ENCODE measurements at places on chromosomes 1 and 21.
A peak's percentile ranks its signal among the peaks of the same experiment; 100 is the strongest.

DNA sequence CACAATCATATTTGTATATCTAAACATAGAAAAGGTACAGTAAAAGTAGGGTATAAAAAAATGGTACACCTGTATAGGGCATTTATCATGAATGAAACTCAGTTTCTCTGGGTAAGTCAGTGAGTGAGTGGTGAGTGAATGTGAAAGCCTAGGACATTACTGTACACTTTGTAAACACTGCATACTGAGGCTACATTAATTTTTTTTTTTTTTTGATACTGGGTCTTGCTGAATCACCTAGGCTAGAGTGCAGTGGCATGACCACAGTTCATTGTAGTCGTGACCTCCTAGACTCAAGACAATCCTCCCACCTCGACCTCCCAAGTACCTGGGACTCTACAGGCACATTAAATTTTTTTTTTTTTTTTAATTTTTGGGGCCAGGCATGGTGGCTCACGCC, 27.8 kb downstream of the FBXO28 start:
- DNase-seq: no peak

- no peak for DNase-seq
Observed at GRCh38 chr1:8562222-8562621, 244.3 kb downstream of the SLC45A1 start.

GRCh38 chr1:116553386-116554115, 17.3 kb downstream of the CD58 start:
- no peak for DNase-seq

DNA sequence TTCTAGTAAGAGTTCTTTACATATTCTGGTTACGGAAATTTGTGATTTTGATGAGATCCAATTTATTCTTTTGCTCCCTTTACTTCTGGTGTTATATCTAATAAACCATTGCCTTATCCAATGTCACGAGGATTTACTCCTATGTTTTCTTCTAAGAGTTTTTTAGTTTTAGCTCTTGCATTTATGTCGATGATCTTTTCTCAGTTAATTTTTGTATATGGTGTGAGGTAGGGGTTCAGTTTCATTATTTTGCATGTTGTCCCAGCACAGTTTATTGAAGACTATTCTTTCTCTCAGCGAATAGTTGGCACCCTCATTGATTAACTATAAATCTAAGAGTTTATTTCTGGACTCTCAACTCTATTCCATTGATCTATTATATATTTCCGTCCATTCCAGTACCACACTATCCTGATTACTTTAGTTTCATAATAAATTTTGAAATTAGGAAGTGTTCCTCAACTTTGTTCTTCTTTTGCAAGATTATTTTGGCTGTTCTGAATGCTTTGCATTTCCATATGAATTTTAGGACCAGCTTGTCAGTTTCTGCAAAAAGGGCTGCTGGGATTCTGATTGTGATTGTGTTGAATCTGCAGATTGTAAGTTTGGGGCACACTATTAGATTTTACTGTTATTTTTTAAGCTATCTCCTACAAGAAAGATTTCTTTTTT, 4.0 kb downstream of the KDM1A start:
- no peak for DNase-seq

DNA sequence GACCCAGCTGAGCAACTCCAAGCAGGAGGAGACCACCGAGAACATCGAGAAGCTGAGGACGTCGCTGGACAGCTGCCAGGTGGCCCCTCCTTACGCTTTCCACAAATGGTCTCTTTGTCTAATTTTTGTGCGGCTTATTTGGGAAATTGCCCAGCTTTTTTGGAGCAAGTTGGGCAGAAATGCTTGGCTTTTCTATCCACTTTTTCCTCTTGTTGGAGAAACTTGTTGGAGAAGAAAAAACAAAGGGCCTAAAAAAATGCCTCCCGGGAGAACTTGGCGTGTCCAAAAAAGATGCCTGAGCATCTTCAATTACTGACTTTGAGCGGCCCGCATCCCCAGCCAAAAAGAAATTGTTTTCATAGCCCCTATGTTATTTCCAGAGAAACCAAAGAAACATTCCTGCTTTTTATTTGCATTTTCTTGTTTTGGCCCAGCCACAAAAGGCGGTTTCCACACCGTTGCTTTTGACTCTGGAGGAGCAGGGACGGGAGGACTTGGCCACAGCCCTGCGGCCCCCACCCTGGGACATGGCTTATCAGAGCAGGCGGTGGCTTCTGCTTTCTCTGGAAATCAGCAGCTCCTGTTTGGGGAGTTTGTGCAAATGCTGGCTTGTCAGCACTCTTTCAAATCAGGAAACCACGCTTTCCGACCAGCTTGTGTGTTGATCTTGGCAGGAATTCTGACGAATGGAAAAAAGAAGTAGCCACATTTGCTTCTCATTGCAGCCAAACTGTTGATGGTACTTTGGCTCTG, 81.2 kb upstream of the EFHD2 start:
- no peak for DNase-seq

- no peak for DNase-seq
Observed at GRCh38 chr1:233512538-233512937, 101.4 kb upstream of the KCNK1 start.

DNA sequence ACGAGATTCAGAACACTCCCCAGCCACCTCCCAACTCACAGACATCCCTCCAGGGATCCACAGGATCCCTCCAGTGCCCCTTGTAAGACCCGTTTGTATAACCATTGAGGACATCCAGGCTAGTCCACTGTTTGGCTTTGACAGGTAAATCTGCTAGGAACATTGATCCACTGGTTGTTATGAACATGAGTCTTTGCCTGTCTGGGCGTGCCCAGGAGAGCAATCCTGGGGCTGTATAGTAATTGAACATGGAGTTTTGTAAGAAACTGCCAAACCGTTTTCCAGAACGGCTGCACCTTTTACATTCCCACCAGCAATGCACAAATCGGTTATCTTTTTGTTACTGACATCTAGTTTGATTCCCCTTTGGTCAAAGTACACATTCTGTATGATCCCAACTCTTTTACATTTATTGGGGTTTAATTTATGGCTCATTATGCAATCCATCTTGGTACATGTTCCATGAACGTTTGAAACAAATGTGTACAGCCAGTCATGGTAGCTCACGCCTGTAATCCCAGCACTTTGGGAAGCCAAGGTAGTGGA, 88.7 kb downstream of the WDR4 start:
- DNase-seq: no peak

DNA sequence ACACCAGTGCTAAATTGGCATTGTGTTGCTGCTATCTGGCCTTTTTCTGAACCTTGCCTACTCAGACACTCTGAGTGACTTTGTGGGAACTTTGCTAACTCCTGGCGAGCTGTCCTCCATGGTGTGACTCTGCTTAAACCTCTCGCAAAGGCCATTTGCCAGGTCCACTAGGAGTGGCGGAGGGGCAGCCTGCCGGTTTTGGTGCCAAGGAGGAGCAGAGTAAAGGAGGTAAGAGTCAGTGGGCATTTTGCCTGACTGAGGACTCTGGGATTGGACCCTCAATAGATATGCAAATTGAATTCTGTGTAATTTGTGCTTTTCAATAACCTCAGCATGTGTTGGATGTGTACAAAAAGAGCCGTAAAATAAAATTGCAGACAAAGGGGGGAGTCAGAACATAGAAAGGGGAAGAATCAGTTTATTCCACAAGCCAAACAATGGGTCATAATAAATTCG, 386.6 kb upstream of the NFIA start:
- DNase-seq: no peak

GRCh38 chr1:14367451-14367850, 231.0 kb upstream of the KAZN start:
- DNase-seq: no peak

DNA sequence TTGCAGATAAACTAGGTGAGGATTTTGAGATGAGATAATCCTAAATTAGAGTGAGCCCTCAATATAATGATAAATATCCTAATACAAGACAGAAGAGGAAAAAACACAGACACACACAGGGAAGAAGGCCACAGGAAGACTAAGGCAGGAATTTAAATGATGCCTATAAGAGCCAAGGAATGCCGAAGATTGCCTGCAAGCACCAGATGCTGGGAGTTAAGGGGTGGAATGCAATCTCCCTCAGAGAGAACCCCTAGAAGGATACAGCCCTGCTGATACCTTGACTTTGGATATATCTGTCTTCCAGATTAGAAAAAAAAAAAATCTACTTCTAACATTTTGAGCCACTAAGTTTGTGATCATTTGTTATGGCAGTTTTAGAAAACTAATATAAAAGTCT, 299.7 kb upstream of the PRMT6 start:
- no peak for DNase-seq

GRCh38 chr1:150696590-150696989, 364 bp downstream of the GOLPH3L start:
- DNase-seq: no peak

DNA sequence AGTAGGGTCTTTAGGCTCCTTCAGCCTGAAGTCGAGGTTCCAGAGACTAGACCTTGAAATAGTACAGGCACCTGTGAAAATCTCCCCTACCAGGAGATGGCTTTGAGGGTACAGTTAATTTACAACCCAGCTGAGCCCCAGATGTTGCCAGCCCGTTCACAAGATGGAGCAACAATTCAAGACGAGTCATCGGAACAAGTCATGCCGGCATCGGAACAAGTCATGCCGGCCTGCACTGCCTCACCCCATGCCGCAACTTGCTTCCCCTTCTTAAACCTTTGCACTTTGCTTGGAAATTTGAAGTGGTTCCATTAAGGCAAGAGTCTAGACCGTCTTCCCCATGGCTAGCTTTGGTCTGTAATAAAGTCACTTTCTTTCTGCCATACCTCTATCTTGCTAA, 16.0 kb downstream of the HHAT start:
- no peak for DNase-seq

DNA sequence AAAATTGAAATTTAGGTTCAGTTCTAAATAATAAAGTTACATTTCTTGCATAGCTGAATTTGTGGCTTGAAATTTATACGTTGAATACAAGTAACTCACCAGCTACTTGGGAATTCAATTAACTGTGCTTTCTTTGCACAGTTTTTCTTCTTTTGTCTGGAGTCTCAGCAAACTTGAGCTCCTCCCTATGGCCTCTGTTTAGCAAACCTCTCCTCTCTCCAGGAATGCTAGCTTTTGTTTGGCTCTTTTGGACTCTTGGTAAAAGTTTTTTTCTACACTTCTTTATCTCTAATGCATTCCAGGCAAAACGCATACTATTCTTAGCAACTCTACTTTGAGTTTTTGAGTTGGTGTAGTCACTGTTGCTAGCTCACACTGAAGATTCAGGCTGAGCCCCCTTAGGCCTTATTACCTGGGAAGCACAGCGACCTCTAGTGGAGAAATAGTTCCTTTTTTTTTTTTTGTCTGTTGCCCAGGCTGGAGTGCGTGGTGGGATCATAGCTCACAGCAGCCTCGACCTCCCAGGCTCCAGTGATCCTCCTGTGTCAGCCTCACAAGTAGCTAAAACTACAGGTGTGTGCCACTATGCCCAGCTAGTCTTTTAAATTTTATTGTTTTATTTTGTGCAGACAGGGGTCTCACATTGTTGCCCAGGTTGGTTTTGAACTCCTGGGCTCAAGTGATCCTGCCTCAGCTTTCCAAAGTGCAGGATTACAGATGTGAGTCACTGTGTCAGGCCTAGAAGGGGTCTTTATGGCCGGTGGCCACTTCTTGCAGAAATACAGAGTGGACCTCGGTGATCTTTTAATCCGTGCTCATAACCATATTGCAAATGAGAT, 61.7 kb downstream of the CASQ2 start:
- peak; percentile 63 for DNase-seq

GRCh38 chr21:42452401-42453223, 43.4 kb downstream of the RSPH1 start:
- no peak for DNase-seq

- DNase-seq: no peak
Observed at GRCh38 chr21:17580319-17580718, 32.4 kb downstream of the BTG3 start.

- no peak for DNase-seq
Observed at GRCh38 chr1:170075186-170075585, 691 bp upstream of the KIFAP3 start.

GRCh38 chr1:207804721-207805468, 53.0 kb downstream of the CD46 start:
- no peak for DNase-seq
